Activated T-cell treated with anti-CD3 and anti-CD28 coated beads for 24 hours (primary cell): ENCODE measurements at places on chromosomes 13 and 19.

DNA sequence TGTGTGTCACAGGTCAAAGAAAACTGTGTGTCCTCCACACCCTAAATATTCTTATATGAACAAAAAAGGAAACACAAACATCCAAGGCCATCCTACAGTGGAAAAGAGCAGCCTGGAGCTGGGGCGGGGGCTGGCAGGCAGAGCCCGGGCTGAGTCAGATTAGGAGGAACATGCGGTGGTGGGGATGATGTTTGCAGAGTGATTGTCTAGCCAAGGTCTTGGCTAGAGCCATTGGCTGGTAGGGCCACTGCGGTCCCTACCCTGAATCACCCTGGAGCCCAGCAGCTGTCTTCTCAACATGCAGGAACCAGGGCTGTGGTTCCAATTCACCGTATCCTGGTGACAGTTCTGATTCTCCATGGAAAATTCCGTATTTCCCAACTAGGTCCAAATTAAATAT is 439.5 kb downstream of the FGF9 start:
- DNase-seq: no peak

GRCh38 chr13:46489586-46490023 is 63.4 kb upstream of the LRCH1 start:
- DNase-seq: no peak

- DNase-seq: no peak
Measured at GRCh38 chr19:28582796-28583195, 630.2 kb downstream of the UQCRFS1 start.

DNA sequence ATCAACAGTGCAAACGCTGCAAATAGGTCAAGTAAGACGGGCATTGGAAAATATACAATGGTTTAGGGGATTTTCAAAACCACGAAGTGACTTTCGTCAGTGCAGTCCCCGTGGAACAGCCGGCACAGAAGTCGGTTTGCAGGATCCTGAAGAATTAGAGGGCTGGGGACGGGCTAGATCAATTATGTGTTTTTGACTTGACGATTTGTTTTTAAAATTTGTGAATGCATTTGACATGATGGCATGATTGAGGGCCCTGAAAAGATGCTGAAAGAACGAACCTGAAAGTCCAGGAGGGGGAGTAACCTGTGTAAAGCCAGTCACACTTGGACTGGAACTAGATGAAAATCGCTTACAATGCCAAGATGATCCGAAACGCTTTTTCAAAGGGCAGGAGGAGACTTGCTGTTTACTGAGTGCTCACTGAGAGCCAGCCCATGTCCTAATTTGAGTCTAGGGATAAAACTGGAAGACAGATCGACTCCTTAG is 8.9 kb upstream of the DGKH start:
- no peak for DNase-seq

- DNase-seq: no peak
Measured at GRCh38 chr13:44232774-44233173, 140.8 kb upstream of the SERP2 start.

- no peak for DNase-seq
Measured at GRCh38 chr13:25692099-25692498, 320.3 kb downstream of the ATP8A2 start.

- DNase-seq: no peak
Measured at GRCh38 chr19:49930483-49931011, 1.2 kb upstream of the NUP62 start.

DNA sequence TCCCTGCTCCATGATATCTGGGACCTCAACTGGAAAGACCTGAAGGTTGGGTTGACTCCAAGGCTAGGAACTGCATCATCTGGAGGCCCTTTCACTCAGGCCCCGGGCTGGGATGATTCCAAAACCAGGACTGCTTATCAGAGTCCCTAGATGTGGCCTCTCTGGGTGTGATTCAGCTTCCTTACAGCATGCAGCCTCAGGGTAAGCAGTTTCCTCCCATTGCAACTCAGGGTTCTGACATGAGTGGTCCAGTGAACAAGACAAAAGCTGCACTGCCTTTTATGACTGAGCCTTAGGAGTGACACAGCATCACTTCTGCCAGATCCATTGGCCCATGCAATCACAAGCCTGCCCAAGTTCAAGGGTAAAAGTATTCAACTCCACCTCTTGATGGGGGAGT is 502.8 kb downstream of the COG6 start:
- no peak for DNase-seq

- DNase-seq: no peak
Measured at GRCh38 chr19:38975214-38975860, at the start of gene FBXO17. Gene FBXO17, minus strand, starts transcription at chr19:38975742. Its CDS starts 25,423 bp downstream, at chr19:38950319.

GRCh38 chr13:97492257-97492656 is 58.3 kb downstream of the RAP2A start:
- DNase-seq: no peak

DNA sequence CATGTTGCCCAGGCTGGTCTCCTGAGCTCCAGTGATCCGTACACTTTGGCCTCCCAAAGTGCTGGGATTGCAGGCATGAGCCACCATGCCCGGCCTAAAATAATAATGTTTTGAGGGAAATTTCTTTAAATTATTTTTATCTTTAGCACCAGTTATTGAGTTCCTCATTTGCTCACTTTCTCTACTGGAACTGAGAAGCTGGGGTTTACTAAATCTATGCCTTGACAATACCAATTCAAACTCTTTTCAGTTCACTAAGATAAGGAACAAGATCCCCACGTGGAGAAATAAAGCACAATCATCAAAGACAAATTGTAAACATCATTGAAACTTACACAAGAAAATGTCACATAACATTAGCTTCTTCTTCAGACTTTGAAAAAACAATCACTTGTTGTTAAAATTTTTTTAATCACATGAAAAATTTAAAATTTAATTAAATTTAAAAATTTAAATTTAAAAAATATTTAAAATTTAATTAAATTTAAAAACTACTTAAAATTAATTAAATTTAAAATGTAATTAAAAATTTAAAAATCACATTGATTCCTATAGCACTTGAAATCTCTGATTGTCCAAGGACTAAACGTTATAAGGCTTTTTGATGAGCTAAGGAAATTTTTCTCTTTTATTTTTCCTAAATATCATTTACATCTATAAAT is 25.2 kb upstream of the XPO4 start:
- DNase-seq: no peak

GRCh38 chr13:87536499-87536898 is 134.7 kb upstream of the SLITRK5 start:
- no peak for DNase-seq

GRCh38 chr19:54451331-54451871 is 2.4 kb downstream of the LENG8 start:
- DNase-seq: no peak

DNA sequence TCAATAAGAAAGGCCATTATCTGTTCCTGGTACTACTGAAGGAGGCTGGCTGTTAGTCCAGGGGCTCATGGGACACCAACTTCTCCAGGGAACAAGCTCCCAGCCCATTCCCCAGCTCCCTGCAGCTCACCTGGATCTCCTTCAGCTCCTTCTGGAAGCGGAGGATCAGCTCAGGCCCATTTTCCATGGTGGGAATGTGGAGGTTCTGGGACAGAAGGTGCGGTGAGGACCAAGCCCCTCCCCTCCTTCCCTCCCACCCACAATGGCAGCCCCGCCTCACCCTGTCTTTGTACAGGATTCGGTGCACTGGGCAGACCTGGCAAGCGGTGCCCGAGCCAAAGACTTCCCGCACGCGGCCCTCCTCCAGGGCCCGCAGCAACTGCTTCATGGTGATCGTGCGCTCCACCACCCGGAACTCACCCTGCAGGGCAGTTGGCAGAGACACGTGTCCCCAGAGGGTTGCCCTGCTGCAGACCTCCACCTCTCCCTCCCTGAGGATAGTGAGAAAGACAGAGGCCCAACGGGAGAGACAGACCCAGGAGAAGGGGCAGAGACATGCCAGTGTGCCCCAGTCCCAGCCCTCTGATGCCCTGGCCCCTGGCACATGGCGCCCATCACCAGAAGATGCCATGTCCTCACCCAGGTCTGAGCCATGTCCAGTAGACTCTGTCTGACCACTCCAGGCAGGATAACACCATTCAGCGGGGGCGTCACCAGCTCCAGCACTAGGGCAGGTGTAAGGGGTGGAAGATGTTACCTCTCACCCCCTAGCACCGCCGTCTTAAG is 14.3 kb downstream of the BCAT2 start:
- no peak for DNase-seq

DNA sequence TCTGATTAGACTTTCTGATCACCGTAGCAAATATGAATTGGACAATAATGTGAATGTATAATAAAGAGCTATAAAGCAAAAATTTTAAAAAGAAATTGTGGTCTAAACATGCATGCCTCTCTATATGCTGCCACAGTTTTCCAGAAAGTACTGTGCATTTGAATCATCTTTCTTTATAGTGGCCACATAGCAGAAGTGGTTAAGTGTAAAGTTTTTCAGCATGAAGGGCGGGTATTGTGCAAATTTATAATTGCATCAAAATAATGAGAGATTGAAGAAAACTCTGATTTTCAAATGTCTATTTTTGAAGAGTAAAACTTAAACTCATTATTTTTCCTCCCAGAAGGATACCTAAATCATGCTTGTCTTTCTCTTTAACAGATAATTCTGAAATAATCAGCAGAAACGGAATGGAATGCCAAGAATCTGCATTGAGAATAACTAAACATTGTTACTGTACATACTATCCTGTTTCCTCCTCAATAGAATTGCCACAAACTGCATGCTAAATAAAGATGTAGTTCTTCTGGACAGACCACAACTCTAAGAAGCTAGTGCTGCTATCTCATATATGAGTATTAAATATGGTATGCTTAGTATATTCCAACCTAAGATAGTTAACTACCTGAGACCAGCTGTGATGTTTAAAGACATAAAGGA is 42.9 kb upstream of the RAP2A start:
- no peak for DNase-seq

DNA sequence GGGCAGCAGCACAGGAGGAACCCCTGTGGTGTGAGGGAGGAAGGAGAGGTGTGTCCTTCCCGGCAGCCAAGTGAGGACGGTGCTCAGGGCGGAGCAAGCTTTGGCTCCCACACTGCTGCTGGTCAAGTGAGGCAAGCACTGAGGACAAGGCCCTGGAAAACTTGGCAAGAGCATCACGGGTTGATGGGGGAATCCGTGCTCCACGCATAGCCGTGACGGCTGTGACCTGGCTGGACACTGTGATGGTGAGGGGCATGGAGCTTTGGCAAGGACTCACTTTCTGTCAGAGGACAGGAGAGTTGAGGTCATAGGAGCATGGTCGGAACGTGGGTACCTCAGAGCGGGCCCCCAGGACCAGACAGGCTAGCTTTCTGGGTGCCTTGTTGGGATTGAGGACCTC is 29.0 kb upstream of the SLC15A1 start:
- no peak for DNase-seq

DNA sequence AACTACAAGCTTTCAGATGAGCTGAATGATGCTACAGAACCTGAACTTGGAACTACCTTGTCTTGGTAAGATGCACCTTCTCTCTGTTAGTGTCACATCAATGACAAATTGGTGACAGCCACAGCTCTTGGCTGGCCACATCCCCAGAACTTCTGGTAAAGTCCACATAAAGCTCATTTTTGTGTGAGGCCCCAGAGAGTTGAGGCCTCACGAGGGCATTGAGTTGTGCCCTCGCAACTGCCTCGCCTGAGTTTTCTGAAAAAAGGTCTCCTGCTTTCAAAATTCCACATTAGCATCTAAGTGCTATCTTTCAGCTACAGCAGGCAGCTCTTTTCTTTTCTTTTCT is 42.6 kb downstream of the MRPL57 start:
- DNase-seq: no peak

DNA sequence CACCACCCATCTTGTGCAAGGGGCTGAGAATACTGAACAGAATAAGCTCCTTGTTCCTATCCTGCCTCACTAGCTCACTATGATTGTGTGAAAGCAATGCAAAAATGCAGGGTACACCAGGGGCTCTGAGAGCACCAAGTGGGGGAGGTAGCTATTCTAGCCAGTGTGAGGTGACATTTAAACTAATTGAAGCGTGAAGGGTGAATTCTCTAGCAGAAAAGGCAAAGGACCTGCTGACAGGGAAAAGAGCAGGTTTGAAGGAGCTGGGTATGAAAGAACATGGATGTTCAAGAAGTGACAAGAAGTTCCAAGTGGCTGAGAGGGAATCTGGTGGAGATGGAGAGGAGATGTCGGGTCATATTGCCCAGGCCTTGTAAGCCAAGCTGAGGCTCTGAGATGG is 64.2 kb downstream of the SIAH3 start:
- DNase-seq: no peak

- no peak for DNase-seq
Measured at GRCh38 chr13:101570410-101570809, 117.9 kb downstream of the ITGBL1 start.

GRCh38 chr13:94433055-94433961 is 46.2 kb downstream of the DCT start:
- no peak for DNase-seq

DNA sequence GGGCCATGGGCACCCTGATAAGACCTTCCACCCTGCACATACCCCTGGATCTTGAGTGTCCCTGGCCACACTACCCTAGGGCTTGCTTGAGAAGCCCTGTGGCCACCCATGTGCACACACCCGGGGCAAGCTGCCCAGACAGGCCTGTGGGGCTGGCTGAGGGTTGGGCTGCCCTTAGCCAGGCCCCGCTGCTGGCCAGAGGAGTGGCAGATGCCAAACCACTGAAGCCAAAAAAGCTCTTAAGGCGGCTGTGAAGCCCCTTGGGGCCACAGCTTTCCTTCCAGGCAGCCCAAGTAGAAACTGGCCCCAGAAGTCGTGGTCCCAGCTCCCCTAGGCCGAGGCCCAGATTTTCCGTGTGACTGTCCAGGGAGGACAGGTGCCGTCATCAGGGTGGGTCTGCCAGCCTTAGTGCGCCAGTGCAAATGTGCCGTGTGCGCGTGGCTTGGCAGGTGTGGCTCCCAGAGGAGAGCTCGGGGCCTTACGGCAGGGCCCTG is 14.8 kb downstream of the CEBPG start:
- DNase-seq: no peak

DNA sequence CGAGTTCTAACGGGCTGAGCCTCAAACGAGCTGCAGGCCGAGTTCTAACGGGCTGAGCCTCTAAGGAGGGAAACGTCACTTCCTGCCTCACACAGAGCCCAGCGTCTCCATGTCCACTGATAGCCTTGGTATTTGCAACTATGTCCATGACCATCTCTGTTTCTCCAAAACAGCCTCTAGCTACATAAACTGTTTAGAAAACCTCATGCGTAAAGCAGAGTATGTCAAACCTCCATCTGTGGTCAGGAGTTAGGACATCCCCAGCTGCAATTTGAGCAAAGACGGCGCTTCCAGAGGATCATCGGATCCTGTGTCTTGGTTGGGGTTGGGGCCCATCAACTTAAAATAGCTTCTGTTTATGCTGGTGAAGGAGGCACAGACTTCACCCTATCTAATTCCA is 20.8 kb downstream of the RASA3 start:
- DNase-seq: no peak

DNA sequence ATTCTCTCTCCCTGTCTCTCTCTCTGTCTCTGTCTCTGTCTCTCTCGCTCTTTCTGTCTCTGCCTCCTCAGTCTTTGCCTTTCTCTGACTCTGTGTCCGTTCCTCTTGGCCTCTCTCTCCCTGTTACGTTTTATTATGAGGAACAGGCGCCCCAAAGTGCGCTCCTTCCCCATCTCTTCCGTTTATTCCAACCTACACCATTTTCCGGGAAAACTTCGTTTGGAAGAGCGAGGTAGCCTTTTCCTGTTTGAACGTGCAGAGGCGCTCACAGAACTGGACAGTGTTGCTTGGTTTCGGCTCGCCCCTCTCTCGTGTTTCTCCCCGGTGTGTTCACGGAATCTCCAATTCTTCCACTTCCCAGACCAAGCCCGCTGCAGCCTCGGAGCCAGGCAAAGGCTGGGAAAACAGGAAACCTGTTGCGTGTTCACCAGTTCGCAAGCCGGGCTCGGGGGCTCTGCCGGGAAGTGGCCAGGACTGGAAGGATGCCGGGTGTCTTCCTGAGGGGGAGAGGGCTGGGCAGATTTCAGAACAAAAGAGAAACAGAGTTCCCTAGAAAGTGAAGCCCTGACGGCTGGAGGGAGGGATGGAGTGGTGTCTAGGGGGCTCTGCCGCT is 605 bp downstream of the TMEM255B start:
- no peak for DNase-seq
